ENCODE measurements at places on chromosomes 7 and 10.

DNA sequence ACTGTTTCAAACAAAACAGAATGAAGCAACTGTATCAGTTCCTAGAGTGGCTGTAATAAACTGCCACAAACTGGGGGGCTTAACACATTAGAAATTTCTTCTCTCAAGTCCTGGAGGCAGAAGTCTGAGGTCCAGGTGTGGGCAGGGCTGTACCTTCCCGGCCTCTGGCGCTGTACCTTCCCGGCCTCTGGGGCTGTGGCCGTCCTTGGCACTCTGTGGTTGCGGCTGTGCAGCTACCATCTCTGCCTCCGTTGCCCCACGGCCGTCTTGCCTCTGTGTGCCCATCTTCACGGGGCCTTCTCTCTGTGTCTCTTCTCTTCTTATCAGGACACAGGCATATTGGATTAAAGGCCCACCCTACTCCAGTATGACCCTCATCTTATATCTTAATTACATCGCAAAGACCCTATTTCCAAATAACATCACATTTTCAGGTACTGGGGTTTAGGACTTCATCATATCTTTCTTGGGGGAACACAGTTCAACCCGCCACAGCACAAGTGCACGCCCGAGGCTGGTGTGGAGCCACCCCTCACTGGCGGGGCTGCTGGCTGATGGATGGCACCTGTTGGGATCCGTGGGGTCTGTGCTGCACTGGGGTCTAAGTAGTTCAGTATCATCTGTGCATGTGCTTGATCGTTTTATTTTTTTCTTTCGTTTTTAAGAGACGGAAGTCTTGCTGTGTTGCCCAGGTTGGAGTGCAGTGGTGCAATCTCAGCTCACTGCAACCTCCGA lies 123.2 kb downstream of the ACTR3B start:
- DNase-seq, result no peak

GRCh38 chr7:99109108-99110051 lies 34.5 kb downstream of the SMURF1 start:
- DNase-seq, result no peak

DNA sequence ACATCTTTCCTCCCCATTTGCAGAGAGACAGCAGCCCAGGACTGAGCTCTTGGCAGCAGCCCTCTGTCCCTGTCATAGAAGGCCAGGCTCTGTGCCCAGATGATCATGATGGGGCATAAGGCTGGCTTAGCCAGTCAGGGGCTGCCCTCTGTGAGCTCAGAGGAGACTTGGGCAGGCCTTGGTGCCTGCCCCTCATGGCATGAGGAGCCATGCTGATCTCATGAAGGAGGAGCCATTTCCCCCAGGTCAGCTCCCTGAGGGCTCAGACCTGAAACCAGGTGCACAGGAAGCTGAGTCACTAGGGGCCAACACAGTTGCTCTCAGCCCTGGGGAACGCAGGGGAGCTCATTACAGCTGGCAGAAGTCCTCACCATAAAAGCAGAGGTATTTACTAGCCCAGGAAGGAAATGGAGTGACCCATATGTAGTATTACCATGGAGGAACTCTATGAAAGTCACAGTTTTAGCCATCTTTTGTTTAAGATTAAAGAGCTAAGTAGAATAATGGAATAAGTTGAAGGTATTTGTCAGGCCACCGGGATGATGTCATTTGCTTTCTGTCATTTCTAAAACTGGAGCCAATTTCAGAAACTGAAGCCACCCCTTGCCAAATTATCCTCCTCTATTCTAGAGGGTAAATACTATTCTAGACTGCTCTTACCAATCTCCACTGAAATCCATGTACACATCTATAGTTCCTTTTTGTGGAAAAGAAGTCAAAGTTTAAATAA lies 362.4 kb upstream of the ZNF32 start:
- no peak for DNase-seq

- DNase-seq, result no peak
Observed at GRCh38 chr10:19518632-19519031, 297.6 kb upstream of the PLXDC2 start.

GRCh38 chr10:97974526-97975525 lies 55.6 kb downstream of the CRTAC1 start:
- DNase-seq, result no peak

- DNase-seq, result no peak
Observed at GRCh38 chr10:7301006-7301778, 109.6 kb downstream of the SFMBT2 start.

DNA sequence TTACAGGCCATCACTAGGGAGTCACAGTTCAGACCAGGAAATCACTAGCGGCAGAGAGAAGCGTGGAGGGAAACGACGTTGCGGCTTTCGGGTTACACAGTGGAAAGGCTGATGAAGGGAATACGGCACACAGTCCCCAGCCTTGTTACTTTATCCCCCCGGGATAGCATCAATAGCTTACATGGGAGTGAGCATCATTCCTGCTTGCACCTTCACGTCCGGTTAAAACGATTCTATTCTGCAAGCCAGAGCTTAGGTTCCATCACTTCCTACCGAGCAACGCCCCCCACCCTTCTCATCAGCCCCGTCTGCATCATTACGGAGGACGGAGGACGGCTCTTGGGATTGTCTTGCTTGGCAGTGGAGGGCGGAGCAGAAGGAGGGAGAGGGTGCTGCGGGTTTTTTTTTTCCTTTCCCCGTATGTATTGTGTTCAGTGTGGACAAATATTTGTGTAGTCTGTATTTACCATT lies 124.9 kb downstream of the CLEC2L start:
- DNase-seq, result no peak

DNA sequence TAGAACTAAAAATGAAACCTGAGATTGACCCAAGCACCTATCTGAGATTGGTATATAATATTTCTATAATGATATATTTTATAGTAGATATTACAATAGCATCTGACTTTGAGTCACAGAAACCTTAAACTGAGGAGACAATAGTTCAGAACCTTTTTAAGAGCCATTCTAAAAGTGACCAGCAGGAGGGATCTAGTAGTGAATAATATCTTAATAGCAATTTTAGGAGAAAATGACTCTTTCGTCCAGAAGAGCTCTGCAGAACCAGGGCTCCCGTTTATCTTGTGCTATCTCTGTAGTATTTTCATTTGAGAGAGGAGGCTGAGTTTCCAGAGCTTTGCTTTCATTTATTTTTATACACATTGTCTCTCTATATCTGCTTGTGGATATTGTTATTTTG lies 68.1 kb downstream of the PODXL start:
- DNase-seq, result no peak

GRCh38 chr10:66192162-66192831 lies 733.5 kb upstream of the LRRTM3 start:
- no peak for DNase-seq

GRCh38 chr7:88069093-88069492 lies 135.0 kb downstream of the ADAM22 start:
- no peak for DNase-seq

- DNase-seq, result no peak
Observed at GRCh38 chr10:114033566-114033965, 10.1 kb upstream of the ADRB1 start.

DNA sequence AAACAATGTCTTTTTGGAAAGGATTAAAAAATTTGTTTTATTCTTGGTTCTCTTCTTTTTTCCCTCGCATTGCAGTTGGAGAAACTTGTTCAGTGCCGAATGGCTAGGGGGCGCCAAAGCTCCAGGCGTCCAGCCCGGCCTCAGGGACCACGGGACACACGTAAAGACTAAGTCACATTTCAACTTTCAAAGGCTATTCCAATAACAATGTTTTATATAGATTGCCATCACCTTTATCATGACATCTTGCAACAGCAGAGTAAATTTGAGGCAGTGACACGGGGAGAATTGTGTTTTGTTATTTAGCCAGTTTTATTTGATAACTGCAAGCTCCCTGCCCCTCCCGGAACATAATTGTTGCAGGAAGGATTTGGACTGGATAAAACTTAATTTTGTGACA lies 2.2 kb upstream of the IGFBP3 start:
- no peak for DNase-seq

DNA sequence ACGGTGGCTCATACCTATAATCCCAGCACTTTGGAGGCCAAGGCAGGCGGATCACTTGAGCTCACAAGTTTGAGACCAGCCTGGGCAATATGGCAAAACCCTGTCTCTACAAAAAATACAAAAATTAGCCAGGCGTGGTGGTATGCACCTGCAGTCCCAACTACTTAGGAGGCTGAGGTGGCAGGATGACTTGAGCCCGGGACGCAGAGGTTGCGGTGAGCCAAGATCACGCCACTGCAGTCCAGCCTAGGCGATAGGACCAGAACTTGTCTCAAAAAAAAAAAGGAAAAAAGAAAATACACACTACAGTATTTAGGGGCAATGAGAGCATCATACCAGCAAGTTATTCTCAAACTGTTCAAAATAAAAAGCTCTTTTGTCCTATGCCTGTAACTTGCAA lies 59.5 kb downstream of the ABI1 start:
- no peak for DNase-seq

DNA sequence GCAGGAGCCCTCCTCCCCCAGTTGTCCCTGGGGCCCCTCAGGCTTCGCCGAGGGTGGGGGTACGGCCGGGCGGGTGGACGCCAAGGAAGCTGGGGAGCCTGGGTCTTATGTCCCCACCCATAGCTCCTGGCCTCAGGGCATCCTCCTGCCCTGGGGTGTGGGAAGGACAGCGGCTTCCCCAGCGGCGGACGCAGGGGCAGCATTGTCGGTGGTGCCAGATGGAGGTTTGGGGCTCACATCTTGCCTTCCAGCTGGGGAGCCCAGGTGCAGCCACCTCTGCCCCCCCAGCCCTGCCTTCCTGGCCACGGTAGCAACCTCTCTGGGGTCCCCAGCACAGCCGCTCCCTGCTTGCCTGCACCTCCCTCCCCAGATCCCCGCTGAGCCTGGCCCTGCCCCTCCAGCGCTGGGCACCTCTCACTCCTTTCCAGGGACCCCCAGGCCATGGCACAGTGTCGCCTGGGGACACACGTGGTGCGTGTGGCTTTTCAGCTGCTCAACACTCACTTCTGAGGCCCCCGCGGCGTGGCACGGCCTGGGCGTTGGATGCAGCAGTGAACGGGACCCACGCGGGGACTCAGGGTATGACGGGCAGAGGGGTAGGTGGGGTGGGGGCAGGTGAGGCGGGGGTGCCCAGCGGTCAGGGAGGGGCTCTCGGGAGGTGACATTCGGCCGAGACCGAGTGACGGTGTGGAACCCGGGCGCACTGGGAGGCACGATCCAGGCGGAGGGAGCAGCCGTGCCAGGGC lies 53.1 kb downstream of the UNCX start:
- no peak for DNase-seq
